Peyer's patch (tissue), 4 donors: ENCODE measurements at places on chromosomes 2 and 18. TPM values are rescaled to one million over a fixed set of nuclear protein-coding genes. Genes with fewer than 3 reads are reported as not detected.

- DNase-seq, result no peak
Measured at GRCh38 chr18:29979881-29980280, 1062.7 kb downstream of the DSC3 start.

DNA sequence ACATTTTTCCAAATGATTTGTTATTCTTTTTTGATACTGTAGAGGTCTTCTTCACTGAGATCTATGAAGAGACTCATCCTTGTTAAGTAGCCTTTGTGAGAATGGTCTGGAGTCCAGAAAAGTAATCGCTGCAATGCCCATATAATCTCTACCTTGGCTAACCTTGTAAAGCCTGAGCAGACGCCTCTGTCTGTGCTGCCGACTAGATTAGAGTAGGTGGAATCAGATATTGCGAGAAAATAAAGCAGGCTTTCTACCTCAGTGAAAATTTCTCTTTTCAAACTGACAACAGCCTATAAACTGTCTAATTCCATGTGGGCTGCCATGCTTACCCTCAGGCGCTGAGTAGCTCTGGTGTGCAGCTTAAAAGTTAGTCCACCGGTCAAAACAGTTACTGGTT, 17.5 kb upstream of the CERS6 start:
- DNase-seq, result no peak

Gene PKDCC
- total RNA-seq, result 113 TPM

DNA sequence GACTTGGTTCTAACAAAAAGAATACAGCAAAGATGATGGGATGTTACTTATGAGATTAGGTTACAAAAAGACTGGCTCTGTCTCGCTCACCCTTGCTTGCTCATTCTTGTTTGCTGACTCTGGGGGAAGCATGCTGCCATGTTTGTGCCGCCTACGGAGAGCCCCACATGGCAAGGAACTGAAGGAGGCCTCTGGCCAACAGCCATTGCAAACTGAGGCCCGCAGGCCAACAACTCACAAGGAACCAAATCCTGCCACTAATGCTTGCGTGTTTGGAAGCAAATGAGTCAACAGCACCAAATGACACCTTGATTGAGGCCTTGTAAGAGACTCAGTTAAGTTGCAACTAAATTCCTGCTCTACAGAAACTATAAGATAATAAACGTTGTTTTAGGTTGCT, 297.6 kb upstream of the STON1 start:
- DNase-seq, result no peak

DNA sequence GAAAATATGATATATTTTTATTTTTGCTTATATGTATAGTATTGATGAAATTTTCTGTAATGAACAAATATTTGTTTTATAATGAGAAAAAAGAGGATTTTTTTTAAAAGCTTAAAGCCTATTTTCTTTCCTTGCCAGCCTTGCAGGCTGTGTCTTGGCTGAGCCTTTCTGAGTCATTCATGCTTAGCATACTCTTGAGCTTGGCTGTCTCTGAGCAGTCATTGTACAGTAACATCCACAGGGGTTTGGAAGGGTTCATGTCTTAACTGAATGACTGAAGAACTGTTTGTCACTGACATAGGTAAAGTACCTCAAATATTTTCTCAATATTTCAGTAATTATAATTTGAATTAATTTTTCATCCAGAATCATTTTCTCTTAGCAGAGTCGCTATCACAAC, 49.3 kb downstream of the GPR39 start:
- no peak for DNase-seq

Gene WDR12
- 28.6 TPM for total RNA-seq

GRCh38 chr18:80147418-80148325, 38.6 kb downstream of the ADNP2 start:
- DNase-seq, result peak; percentile 82

Gene ALPI
- 22.3 TPM for total RNA-seq

Gene TCF4
- 190 TPM for total RNA-seq

GRCh38 chr18:57431467-57432080, 3.6 kb upstream of the ONECUT2 start:
- DNase-seq, result no peak

- DNase-seq, result no peak
Measured at GRCh38 chr18:4241090-4241617, 214.0 kb downstream of the DLGAP1 start.

- no peak for DNase-seq
Measured at GRCh38 chr2:85433511-85434089, 15.1 kb downstream of the SH2D6 start.

DNA sequence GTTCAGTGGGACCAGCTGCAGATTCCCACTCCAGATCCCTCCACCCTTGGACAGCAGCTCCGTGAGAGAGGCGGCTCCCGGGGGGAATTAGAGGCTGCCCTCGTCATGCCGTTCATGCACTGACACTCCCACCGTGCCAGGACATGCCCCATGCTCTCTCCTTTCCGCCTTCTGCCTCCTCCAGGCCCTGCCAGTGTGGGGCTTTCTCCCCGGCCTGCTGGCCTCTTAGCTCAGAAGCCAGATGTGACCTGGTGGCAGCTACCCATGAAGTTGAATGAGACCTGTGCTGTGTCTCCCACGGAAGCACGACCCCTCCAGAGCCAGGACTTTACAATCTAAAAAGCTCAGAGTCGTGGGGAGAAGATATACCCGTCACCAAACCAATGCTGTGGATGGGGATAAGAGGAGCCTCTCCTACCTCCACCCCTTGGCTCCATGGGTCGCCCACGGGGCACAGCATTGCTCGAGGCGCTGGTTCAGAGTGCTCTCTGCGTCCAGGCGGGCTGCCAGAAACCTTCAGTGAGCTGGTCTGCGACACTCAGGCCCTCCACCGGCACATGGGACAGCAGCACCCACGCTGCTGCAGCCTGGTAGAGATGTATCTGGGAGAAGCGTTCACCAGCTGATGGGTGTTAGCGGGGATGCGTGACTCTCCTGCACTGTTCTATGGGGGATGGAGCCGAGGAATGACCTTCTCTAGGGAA, 111.0 kb upstream of the GPC1 start:
- DNase-seq, result no peak

GRCh38 chr18:58566556-58567292, 62.2 kb downstream of the ALPK2 start:
- no peak for DNase-seq

GRCh38 chr18:68830256-68831045, 32.6 kb downstream of the CCDC102B start:
- no peak for DNase-seq

- no peak for DNase-seq
Measured at GRCh38 chr2:173117678-173118077, 42.0 kb downstream of the MAP3K20 start.

GRCh38 chr2:231930593-231931281, 4.5 kb upstream of the NPPC start:
- DNase-seq, result no peak

- no peak for DNase-seq
Measured at GRCh38 chr18:62105376-62105775, 81.5 kb downstream of the PIGN start.

DNA sequence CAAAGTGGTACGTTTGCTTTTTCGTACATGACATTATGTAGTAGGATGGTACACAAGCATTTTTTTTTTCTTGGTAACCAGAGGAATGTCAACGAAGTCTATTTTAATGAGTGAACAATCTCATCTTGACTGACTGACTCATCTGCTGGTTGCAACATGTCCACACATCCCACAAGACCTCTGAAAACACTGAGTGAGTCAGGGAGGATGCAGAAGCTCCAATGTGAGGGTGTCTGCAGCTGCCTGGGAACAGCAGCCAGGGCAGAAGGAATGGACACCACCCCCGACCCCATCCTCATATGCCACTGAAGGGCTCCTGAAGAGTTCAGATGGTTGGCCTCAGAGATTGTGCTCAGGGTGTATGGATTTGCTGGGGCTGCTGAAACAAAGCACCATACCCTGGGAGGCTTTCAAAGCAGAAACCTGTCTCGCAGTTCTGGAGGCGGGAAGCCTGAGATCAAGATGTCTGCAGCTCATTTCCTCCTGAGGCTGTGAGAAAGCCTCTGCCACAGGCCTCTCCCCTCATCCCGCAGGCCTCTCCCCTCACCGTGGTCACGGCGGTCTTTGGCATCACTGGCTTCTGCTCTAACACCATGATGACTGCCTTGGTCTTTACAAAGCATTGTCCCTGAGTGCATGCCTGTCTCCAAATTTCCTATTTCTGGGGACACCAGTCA, 124.6 kb downstream of the LRATD1 start:
- no peak for DNase-seq
